ENCODE measurements at places on chromosomes 6 and 20.
A peak's percentile ranks its signal among the peaks of the same experiment; 100 is the strongest.

GRCh38 chr6:10237298-10238038, 177.4 kb downstream of the TFAP2A start:
- DNase-seq, result no peak

DNA sequence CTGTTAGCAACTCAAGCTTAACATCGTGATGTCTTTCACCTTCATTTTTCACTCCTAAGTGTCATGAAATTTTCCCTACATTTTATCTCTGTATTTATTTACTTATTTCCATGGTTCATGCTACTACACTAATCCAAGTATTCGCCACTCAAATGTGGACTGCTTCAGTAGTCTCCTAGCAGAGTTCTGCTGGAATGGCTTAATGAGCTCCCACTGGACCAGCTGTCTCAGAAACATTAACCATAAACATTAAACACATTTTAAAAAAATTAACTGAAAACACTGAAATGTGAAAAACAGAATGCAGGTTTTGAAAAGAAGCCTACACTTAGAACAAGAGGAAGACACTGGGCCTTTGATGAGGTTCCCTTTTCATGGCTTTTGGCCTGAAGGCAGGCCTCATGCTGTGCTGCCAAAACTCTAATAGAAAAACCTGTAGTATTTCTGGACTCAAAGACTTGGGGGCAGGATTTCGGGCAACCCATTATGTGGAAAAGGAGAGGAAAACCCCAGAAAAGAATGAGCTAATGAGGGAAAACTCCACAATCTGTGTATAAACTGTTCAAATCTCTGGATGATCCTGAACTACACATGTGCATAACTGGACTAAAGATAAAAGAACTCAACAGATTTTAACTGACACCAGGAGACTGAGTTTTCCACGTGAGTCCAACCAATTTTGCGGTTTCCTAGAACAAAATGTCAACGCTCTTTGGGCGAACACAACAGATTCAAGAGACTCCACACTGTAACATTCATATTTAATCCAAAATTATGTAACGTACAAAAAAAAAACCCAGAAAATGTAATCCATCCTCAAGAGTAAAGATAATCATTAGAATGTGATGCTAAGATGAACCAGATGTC, 33.0 kb downstream of the SAMD3 start:
- DNase-seq, result no peak

- DNase-seq, result no peak
Observed at GRCh38 chr6:138465007-138465645, 34.2 kb downstream of the NHSL1 start.

GRCh38 chr20:59190466-59190865, 26.8 kb downstream of the ZNF831 start:
- peak; percentile 28 for DNase-seq

DNA sequence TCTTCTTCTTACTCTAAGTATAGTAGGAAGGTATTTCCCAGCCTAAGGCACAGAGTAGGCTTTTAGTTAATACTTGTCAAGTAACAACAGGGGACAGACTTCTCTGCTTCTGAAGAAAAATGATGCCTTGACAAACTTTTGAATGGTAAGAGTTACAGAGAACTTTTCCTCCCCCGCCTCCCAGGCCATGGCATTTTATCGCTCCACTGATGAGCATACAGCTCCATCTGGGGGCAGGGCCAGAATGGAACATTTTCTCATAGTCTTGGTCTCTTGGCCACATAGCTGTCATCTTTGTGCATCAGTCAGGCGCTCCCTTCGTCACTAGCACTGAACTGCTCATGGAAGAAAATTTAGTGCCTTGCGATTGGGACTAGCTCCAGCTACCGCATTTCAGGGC, 1066.8 kb upstream of the CITED2 start:
- DNase-seq, result no peak

DNA sequence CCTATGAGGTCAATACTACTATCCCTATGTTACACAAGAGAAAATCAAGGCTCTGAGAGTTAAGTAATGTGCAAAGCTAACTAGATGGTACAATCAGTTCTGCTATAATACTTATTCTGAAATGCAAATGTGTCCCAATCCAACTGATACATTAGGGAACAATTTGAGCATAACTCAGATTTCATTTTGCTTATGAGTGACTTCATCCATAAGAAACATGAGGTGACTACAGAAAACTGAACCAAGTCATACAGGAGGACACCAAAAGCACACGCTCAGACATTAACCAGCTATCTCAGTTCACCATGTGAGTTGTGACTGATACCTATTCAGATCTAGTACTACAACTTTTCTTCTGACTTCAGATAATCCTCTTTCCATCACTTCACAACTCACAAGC, 179.9 kb upstream of the RUNX2 start:
- no peak for DNase-seq

DNA sequence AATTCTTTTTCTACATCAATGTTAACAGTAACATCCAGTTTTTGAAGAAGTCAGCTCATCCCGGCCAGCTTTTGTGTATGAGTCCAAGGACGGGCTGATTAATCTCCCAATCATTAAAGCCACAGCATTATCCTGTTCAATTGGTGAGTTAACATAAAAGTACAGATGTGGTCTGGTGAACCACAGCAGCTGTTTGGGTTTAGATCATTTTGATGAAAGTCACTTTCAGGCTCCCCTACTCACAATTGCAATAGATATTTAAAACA, 69.0 kb upstream of the NFATC2 start:
- no peak for DNase-seq

- DNase-seq, result no peak
Observed at GRCh38 chr6:114096561-114097172, 125.7 kb upstream of the HDAC2 start.

DNA sequence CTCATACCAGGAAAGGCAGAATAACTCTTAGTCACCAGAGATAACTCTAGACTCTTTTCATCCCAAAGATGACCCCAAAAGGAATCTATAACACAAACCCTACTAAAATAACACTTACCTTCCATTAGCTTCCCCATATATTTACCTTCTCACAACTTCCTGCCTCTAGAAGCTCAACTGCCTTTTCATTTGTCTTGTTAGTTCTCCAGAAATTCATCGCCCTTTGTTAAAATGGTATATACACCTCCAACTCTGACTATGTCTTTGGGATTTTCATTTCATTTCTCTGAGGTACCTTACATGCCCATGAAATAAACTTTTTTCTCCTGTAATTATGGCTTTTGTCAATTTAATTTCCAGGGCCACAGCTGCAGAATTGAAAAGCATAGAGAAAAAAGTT, 33.5 kb downstream of the GCM1 start:
- DNase-seq, result no peak

GRCh38 chr6:158068893-158069799, 87.5 kb downstream of the SYNJ2 start:
- DNase-seq, result no peak

- no peak for DNase-seq
Observed at GRCh38 chr6:125346201-125346925, 44.6 kb upstream of the HDDC2 start.

- DNase-seq, result no peak
Observed at GRCh38 chr20:44087051-44087856, 99.7 kb downstream of the JPH2 start.

DNA sequence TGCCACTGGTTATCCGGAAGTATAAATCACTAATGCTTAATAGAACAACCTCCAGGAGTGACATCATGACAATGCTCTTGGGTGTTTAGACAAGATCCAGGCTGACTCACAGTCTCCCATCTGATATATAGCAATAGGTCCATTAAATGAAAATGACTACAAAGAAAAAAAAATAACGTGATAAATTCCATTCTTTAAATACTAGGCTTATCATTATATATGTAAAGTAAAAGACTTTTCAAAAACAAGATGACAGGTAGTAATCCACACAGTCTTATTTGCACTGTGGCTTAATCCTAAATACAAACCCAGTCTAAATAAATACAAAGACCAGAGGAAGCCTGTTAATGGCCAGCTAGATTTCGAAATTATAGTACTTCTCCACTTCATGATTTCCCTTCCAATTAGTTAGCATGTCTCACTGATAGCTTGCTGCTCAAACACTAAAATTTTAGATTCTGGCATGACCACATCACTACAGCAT, 149.1 kb upstream of the BEND3 start:
- no peak for DNase-seq

GRCh38 chr6:2853769-2854395, 12.2 kb upstream of the SERPINB1 start:
- DNase-seq, result no peak

DNA sequence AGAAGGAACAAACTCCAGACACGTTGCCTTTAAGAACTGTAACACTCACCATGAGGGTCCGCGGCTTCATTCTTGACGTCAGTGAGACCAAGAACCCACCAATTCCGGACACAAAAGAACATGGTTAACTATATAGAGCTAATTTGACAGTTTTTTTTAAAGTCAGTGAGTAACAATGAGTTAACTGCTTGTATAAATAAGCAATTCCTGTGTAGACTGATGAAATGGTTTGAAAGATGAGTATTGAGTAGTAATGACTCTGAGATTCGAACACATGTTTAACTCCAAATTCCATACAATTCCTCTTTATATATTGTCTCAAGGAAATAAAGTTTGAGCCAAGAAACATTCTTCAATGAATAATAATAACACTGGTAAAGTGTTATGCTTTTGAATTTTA, 478.0 kb downstream of the MMUT start:
- DNase-seq, result no peak

DNA sequence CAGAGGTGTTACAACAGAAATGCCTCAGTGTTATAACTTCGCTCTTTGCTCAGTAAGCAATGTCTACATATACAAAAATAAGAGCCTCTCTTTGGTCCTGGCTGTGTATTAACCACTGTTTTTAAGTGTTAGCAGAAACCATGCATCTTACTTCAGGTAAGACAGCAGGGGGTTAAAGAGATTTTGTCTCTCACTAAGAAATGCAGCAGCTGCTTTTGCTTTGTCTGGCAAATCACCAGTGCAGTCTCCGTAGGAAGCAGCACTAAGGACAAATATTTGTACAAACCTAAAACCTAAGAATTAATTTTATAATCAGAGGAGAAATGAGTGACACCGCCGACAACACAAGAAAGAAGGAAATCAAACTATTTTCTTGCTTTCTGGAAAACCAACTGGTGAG, 758 bp downstream of the SMIM28 start:
- DNase-seq, result no peak

- no peak for DNase-seq
Observed at GRCh38 chr6:134753001-134753400, 196.9 kb downstream of the ALDH8A1 start.

GRCh38 chr6:105519954-105520353, 117.1 kb upstream of the PREP start:
- no peak for DNase-seq

DNA sequence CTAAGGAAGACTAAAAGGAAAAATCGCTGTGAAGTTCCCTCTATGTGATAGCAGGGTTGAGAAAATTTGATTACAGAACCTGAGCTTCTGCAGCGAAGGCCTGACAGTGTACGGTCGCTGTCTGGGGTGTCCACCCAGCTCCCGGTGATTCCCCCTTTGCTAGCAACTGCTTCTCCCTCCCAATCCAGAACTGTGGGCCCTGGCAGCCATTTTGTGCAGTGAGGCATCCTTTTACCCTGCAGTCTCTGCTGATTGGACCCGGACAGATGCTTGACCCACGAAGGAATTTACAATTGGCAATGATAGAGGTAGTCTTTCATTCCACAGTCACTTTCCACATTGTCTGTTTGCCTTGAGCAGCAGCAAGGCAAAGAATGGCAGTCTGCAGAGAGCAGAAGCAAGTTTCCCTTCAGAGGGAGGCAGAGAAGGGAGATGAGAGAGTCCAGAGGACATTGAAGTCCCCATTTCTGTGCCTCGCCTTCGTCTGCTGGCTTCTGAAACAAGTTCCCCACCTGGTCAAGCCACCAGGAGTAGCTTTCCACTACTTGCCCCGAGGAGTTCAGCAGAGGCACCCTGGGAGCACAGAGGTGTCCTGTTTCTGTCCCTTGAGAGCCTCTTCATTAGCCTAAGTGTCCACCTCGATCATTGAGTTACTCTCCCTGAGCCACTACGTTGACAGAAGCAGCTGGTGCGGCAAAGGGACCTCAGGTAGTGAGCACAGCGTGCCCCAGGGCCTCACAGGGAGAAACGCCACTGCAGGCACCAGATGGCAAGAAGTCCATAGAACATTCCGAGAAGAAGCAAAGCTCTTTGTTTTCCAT, 370.3 kb downstream of the NRN1 start:
- DNase-seq, result no peak

DNA sequence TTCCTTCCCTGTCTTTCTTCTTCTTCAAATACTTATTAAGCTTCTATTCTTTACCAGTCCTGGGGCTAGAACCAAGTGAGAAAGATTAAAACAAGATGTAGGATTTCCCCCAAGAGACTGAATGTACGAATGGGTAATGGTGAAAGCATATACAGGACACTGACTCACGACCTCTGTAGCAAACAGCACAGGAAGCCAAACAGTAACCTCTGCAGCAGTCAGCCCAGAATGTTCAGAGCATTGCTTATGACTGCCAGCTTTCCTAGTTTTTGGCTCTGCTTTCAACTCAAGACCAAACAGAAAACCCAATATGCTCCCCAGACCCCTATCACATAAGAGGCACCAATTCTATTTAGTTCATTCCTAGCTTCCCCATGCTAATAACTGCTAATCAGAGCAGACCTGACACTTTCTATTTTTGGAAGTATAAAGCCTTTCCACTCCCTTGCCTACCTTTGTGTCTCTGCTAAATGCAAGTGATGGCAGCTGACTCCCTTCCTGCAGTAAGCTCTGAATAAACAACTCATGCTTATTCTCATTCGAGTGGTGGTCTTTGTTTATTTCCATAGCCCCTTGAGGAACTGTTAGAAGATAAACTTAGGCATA, 690.6 kb downstream of the EPM2A start:
- DNase-seq, result no peak

DNA sequence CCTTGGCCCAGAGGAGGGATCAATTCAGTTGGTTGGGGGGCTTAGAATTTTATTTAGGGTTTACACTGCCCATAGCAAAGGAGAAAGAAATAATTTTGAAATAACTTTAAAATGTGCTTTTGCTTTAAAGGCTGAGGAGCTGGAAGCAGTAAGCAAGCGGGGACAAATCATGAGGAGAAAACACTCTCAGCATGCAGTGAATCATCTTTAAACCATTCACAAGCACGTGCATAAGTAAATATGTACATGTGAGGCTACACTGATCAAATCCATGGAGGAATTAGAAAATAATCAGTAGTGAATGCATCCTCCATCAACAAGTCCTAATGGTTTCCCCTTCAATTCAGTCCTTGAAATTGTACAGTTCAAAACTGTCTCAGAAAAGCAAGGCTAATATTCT, 181.0 kb downstream of the MTFR2 start:
- no peak for DNase-seq

- no peak for DNase-seq
Observed at GRCh38 chr6:71138376-71138775, 150.2 kb upstream of the OGFRL1 start.

All from dorsolateral prefrontal cortex (tissue), 122 donors.